ENCODE measurements at places on chromosomes 4 and X. TPM values are rescaled to one million over a fixed set of nuclear protein-coding genes. Genes with fewer than 3 reads are reported as not detected.

Gene CA5B
- 1.3 TPM for total RNA-seq

Gene COX7B2
- not detected for total RNA-seq

Gene SLC38A5
- total RNA-seq: 0.30 TPM

Gene RIBC1
- total RNA-seq: 0.38 TPM

Gene HTN3
- not detected for total RNA-seq

DNA sequence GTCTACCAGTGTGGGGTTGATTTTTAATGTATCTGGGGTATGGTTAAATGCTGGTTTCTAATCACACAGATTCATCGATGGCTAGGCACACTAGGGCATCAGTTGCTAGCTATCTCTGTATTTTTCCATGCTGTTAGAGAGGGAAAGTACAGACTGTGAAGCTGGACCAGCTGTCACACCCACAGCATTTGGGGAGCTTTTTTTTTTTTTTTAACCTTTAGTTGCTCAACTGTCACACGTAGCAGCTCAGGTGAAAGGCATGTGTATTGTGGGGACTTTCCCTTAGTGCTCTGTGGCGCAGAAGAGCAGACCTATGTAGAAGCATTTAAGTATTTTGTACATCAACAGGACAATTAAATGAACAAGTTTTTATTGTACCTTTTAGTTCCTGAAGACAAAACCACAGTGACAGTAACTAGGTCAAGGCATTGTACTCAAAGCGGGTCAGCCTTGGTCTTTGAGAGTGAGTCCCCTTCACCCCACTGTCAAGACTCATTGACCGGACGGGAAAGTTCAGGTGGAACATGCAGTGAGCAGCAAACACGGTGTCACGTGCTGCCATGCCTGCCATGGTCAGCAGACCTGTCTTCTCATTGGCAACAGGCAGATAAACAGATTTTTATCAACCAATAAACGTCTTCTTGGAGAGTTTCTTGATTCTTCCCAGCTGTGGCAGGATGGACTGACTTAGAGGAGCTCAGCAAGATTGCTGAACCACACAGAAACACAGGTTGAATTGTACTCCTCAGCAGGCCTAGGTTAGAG is 65.3 kb downstream of the CASP3 start:
- no peak for DNase-seq

DNA sequence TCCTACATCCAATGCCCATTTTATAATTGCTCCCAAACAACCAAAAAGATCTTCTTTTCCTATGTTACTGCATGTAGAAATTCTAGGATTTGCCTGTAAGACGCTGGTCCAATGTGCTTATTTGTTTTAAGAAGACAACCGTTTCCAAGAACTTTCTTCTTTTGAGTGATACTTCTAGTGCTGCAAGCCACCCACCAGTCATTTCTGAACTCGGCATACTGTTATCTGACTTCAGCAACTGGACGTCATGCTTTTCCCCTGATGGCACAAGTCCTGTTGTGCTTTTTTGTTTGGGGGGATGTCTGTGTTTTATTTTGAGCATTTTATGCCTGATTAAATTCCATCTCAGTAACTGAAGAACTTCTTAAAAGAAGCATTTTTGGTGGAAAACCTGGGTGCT is 16.0 kb upstream of the RAP1GDS1 start:
- DNase-seq: no peak

- no peak for DNase-seq
These were observed 2.8 kb downstream of the TMPRSS11D start for GRCh38 chr4:67880866-67881610.

- DNase-seq: no peak
These were observed 33.7 kb downstream of the WDR17 start for GRCh38 chr4:176099314-176099713.

DNA sequence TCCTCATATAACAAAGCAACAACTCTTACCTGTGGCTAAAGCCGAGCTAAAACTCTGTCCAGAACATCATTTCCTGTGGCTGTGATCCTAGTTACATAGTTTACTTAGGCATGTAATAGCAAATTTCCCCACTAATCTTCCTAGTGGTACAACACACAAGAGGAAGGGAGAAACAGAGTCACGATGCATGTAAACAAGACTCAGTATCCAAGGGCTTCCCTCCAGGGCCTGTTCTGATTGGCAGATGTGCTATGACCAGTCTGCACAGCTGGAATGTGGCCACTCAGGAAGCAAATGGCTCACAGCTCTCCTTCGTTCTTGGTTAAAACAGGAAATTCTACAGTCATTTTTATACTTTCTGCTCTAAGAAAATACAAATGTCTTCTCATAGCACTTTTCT is 49.2 kb upstream of the PRSS48 start:
- DNase-seq: no peak

GRCh38 chrX:155962906-155963305 is 34.6 kb upstream of the IL9R start:
- no peak for DNase-seq

GRCh38 chrX:110915570-110915969 is 120.0 kb upstream of the CHRDL1 start:
- DNase-seq: no peak

DNA sequence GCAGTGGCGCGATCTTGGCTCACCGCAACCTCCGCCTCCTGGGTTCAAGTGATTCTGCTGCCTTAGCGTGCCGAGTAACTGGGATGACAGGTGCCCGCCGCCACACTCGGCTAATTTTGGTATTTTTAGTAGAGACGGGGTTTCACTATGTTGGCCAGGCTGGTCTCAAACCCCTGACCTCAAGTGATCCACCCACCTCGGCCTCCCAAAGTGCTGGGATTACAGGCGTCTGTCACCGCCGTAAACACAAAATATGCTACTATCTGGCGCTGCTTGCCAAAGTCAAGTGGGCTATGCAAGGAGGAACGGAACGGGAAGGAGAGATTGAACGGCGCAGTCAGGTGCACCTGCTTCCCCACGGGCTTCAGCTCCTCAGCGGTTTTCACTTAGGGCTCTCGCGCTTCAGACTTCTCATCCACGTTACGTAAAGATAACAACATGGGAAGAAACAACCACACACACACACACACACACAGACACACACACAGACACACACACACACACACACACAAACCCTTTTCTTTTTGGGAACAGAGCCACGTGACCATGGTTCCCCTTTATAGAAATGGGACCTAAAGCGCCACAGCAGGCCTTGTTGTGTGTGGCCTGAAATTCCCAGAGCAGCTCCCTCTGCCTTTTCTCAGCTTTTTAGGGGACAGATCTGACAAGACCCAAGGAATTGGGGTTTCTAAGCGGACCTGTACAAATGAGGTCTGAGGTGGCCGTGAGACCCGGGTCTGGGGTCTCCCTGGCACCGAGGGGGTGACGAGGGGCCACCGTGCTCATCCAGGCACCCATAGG is 1.5 kb downstream of the P2RY8 start:
- DNase-seq: peak; percentile 47

Data from left lobe of liver (tissue), 2 donors.